ENCODE measurements at places on chromosomes 11 and 22.

DNA sequence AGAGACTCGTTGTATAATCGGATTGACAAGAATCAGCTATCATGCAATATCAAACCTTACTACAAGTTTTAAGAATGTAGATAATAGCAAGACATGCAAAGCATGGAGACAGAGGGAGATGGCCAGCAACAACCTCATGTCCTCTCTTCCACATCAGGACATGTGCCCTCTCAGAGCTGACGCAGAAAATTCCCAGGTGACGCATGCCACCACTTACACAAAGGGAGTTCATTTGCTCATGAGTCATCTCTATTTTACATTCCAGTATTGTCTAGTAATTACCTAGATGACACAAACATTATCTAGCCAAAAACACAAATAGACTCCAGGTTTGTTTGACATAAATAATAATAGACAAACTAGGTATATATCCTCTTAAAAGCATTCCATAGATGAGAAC is 38.1 kb upstream of the OPCML start:
- H3K27me3 ChIP-seq: peaks cover 4% of the 10 kb centered on the region
- no peaks in the 10 kb centered on the region for H3K36me3 ChIP-seq
- H3K4me3 ChIP-seq: no peak overlapping the region
- no peaks in the 10 kb centered on the region for H3K4me1 ChIP-seq

GRCh38 chr11:69566001-69566400 is 75.0 kb upstream of the CCND1 start:
- no peak overlapping the region for H3K27ac ChIP-seq
- H3K4me3 ChIP-seq: no peak overlapping the region
- H3K4me1 ChIP-seq: no peaks in the 10 kb centered on the region
- H3K27me3 ChIP-seq: no peaks in the 10 kb centered on the region
- DNase-seq: no peak
- H3K36me3 ChIP-seq: no peaks in the 10 kb centered on the region

DNA sequence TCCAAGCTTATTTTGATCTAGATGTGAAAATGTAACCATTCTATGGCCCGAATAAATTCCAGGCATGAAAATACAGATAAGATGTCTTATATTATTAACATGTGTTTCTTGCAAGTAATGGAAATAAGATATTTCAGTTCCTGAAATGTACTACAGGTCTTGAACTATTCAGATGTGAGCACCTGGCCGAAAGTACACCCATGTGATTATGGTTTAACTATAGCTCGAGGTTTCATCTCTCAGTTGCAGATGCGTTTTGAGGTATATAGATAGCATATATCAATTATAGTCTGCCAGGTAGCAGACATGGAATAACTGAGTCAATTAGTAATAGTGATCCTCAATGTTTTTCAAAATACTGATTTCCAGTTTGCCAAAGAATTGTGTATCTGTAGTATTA is 68.3 kb downstream of the DDIAS start:
- no peak overlapping the region for H3K27ac ChIP-seq
- H3K27me3 ChIP-seq: no peaks in the 10 kb centered on the region
- no peaks in the 10 kb centered on the region for H3K4me1 ChIP-seq
- no peak overlapping the region for H3K4me3 ChIP-seq
- DNase-seq: no peak
- H3K36me3 ChIP-seq: no peaks in the 10 kb centered on the region

DNA sequence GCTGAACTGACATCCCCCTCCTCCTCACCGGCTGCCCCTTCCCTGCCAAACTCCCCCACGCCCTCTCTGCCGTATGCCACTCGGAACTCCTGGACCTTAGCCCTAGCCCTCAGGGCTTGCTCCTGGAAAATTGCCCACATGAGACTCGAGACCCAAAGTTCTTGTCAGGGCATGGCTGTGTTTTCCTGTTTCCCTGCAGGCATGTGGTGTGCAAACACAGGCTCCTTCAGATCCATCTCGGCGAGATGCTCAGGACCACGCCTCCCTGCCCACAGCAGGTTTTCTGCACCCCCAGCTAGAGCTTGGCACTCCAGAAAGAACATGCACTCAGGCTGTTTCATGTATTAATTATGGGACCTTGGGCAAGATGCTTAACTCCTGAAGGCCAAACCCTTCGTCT is 1480.4 kb downstream of the BRD1 start:
- no peak for DNase-seq
- H3K36me3 ChIP-seq: no peaks in the 10 kb centered on the region
- no peak overlapping the region for H3K4me3 ChIP-seq
- no peak overlapping the region for H3K27ac ChIP-seq
- H3K27me3 ChIP-seq: no peaks in the 10 kb centered on the region

- no peaks in the 10 kb centered on the region for H3K36me3 ChIP-seq
- H3K4me3 ChIP-seq: no peak overlapping the region
- no peaks in the 10 kb centered on the region for H3K27me3 ChIP-seq
- H3K27ac ChIP-seq: no peak overlapping the region
- H3K4me1 ChIP-seq: no peaks in the 10 kb centered on the region
Measured at GRCh38 chr11:79471071-79471844, 30.4 kb upstream of the TENM4 start.

DNA sequence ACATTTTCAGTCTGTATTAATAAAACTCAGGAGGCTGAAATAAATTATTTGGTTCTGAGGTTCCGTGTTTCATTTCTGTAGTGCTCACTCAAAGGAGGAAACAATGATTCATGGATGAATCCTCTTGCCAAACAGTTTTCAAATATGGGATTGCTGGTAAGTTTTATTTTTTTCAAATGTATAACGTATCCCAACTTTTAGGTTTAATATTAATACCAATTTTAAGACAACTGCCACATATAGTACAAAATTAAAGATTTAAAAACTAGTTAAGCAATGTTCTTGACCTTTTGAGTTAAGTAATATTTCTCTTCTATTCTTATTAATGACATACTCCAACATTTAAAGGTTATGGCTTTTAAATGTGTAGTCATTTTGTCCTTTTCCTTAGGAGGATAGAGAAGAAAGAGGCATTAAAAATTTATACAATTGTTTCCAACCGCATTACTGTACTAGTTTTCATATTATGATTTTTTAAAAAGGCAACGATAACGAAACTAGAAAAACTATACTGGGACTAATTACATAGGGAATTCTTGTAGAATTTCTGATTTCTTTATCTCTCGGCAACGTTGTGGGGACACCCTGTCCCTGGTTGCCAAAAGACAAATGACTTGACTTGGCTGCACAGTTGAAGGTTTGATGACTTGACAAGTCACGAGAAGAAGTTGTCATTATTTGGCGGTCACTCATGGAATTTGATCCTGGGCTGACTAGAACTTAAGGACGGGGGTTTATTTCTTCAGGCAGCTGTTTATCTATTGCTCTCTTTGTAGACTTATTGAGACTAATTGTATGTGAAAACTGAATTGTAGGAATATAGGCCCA is 69.1 kb upstream of the ADSL start:
- H3K4me1 ChIP-seq: peaks cover 3% of the 10 kb centered on the region
- peak overlapping the region; percentile 10 for H3K4me3 ChIP-seq
- no peaks in the 10 kb centered on the region for H3K36me3 ChIP-seq
- DNase-seq: no peak

DNA sequence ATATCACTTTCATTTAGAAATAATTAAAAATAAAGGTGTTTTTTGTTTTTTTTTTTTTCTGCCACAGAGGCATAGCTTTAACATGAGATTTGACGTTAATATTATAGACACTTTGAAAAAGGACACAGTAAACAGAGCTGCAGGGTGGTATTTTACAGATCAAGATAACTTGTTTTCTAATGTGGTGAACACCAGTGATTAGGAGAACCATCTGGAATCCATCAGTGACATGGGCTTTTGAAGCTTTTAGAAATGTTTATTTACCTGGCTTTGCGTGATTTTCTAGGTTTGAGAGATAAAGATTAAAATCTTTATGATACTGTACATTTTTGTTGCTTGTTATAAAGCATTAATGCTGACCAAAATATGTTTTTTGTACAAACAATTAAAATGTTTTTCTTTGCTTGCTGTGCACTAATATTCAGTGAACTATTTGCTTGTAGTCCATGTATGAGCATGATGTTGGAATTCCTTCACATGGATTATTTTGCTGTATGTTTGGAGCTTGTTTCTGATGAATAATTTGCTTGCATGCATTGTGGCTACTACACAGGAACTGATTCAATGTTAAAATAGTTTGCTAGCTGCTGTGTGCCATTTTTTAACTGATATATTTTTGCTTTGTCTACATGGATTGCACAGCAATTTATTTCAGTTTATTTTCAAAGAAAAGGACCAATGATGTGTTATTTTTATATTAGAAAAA is 352.1 kb upstream of the NARS2 start:
- H3K4me1 ChIP-seq: no peaks in the 10 kb centered on the region
- H3K36me3 ChIP-seq: no peaks in the 10 kb centered on the region
- no peaks in the 10 kb centered on the region for H3K27me3 ChIP-seq
- no peak overlapping the region for H3K4me3 ChIP-seq

Measured in pancreas (tissue), 10 donors.